ENCODE measurements at places on chromosomes 4 and X. TPM values are rescaled to one million over a fixed set of nuclear protein-coding genes. Genes with fewer than 3 reads are reported as not detected.

DNA sequence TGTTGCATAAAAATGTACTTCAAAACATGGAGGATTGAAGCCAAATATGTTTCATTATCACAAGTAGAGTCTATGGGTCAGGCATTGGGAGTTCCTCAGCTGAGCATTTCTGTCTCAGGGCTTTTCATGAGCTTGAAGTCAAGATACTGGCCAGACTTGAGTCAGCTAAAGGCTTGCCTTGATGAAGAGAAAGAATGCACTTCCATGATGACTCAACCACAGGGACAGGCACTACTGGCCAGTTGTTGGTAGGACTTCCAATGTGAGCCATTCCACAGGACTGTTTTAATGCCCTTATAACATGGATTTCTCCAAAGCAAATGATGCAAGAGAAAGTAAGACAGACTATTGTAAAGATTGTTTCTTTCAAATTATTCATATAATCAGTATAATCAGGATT is 895.6 kb downstream of the RAB28 start:
- no peak for DNase-seq
- no peak overlapping the region for H3K4me3 ChIP-seq

DNA sequence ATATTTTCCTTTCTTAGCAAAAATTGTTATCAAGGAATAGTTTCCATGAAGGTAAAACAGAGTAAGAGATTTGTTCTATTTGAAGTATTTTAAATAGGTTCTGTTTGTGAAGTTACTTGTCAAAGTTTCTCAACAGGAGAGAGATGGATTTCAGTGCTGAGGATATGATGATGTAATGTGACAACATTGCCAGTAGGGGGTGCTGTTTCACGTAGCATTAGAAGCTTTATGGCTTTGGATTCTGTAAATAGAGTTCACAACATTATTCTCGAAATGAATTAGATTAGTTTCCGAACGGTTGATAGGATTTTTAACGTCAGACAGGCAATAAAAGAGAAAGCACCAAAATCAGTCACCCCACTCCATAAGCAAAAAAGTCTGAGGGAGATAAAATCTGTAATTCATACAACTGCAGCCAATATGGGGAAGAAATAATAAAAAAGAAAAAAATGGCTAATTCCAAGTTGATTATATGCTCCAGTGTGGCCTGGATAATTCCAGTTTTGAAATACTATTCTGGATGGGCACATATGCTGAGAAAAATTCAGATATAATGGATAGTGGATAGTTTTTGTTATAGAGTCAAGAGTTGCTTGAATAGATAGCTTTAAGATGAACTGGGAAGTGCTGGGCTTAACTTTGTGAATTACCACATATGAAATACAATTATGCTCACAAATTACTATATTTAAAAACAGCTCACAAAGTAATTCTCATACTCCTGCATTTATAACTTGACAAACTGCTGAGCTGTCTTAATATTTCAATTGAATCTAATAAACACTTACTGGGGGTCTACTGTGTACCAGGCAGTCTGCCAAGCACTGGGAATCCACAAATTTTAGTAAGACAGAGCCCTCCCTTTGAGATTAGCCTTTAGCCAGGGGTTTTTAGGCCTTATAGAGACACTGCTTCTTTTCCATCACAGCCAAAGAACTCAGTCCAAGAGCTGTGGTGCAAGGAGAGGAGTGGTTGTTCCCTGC is 109.1 kb downstream of the GPAT3 start:
- no peak for DNase-seq
- H3K27me3 ChIP-seq = no peaks in the 10 kb centered on the region
- H3K4me1 ChIP-seq = no peaks in the 10 kb centered on the region
- no peak overlapping the region for H3K4me3 ChIP-seq
- H3K27ac ChIP-seq = no peak overlapping the region
- no peaks in the 10 kb centered on the region for H3K36me3 ChIP-seq

TLR6 gene
- total RNA-seq = 2.5 TPM

- peaks cover 26% of the 10 kb centered on the region for H3K27me3 ChIP-seq
- no peak for DNase-seq
- H3K4me1 ChIP-seq = no peaks in the 10 kb centered on the region
- no peaks in the 10 kb centered on the region for H3K36me3 ChIP-seq
These were observed 5.9 kb downstream of the SOWAHB start for GRCh38 chr4:76892001-76892400.

- H3K27me3 ChIP-seq = no peaks in the 10 kb centered on the region
- no peak overlapping the region for H3K27ac ChIP-seq
- H3K4me1 ChIP-seq = no peaks in the 10 kb centered on the region
- no peak overlapping the region for H3K4me3 ChIP-seq
- H3K36me3 ChIP-seq = no peaks in the 10 kb centered on the region
These were observed 99.4 kb upstream of the NDP start for GRCh38 chrX:44072631-44073030.

DNA sequence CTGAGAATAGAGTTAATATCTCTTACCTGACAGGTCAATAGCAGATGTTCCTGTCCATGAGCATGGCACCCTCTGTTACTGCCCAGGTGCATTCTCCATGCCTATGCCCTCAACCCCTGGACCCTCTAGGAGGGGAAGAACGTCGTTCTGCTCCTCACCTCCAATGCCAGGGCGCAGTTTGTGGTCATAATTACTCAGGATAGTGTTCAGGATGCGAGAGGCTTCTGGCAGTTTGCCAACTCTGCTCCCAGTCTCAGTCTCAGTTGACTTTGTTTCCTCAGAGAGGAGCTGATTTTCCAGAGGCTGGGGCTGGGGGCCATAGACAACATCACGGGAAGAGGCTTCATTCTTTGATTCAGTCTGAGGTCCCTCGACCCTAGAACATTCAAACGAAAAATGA is 4.4 kb downstream of the GABRE start:
- no peaks in the 10 kb centered on the region for H3K36me3 ChIP-seq
- H3K27me3 ChIP-seq = no peaks in the 10 kb centered on the region
- no peak for DNase-seq
- H3K4me1 ChIP-seq = peaks cover 6% of the 10 kb centered on the region

- H3K27ac ChIP-seq = no peak overlapping the region
- no peaks in the 10 kb centered on the region for H3K36me3 ChIP-seq
- no peak overlapping the region for H3K4me3 ChIP-seq
- no peaks in the 10 kb centered on the region for H3K4me1 ChIP-seq
These were observed 23.7 kb downstream of the MGARP start for GRCh38 chr4:139256349-139256748.

DNA sequence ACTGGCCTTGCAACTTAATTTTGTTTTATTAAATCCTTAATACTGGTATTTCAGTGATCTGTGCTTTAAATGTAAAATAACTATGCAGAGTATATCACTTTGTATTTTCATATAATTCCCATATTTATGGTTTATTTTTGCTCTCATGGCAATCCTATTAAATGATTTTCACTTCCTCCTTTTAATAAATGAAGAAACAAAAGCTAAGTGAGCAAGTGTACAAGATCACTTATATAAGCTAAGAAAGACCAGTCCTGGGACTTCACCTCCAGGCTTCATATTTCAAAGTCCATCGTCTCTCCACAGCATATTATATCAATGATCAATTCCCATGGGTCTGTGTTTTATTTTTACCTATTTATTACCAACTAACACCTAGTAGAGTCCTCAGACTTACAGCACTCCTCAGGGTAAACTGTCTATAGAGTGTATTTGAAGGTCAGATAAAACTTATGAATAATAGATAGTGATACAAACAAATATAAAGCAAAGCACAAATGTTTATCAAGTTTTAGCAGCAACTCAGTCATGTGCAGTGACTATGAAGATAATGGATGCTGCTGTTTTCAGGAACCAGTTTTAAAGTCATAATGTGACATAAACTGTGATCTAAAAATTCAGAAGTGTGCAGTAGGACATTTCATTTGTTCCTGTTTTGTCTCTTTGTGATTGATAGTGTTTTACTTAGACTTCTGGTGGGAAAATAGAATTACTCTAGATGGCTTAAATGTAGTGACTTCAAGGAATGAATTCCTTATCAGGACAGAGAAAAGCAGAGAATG is 56.8 kb downstream of the ARHGAP24 start:
- no peaks in the 10 kb centered on the region for H3K27me3 ChIP-seq
- no peak for DNase-seq
- H3K4me3 ChIP-seq = no peak overlapping the region
